ENCODE measurements at places on chromosomes 1 and 21. TPM values are rescaled to one million over a fixed set of nuclear protein-coding genes. Genes with fewer than 3 reads are reported as not detected.

BROX gene
- total RNA-seq, result 67.5 TPM

CTSS gene
- total RNA-seq, result 31.6 TPM

DNA sequence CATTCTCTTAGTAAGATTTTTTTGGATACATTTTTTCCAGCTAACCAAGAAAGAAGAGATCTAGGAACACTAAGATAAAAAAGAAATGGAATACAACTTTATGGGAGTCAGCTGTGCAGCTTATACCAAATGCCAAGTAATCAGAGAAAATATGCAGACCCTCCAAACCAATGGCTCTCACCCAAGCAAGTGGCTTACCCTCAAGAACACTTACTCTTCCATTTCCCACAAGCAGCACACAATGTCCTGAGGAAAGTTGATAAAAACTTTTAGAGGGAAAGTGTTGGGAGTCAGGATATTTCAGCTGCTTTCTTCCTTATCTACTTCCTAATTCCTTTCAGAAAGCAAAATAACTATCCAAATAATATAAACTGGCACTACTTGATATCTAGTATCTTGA, 631.8 kb downstream of the RWDD3 start:
- no peak for DNase-seq

DNA sequence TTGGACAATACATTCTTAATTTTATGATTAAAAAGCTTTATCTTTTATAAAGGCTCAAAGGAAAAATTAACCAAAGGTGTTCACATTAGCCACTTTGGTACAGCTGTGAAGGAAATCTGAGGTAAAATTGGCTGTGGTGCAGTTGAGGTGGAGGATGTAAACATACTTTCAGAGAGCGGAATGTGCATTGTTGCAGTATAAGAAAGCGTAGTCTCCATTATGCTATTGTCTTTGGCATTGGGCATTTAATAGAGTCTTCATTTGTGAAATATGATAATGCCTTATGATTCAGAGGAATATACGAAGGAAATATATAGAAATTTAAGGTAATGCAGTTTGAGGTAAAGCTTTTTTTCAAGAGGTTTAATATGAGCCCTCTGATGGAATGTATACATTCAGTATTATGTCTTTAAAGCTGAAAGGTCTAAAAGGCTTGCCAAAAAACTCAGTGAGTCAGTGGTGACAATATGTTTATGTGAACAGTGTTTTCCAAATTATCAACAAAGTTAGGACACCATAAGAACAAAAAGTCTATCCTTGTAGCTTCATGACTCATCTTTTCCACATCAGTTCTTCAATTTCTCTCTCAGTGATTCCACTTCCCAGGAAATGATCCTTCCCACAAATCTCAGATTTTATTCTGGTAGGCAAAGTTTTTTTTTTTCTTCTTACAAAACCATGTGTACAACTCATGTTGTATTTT, 26.9 kb upstream of the DDR2 start:
- DNase-seq, result peak; percentile 94

DNA sequence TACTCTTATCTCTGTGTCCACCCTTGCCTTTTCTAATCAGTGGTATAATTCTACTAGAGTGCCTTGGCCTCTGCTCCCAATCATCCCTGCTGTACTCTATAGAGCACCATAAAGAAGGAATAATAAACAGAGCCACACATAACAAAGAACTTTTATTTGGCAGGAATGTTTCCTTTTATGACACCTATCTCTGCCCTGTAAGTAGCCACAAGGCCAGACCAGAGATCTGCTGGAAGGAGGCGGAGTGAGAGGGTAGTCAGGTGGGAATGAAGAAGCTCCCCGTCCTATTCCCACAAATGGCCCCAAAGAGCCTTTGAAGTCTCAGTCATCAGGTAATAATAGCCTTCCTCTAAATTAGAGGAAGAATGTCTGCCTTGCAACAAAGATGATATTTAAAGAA, 32.7 kb downstream of the WLS start:
- no peak for DNase-seq

DNA sequence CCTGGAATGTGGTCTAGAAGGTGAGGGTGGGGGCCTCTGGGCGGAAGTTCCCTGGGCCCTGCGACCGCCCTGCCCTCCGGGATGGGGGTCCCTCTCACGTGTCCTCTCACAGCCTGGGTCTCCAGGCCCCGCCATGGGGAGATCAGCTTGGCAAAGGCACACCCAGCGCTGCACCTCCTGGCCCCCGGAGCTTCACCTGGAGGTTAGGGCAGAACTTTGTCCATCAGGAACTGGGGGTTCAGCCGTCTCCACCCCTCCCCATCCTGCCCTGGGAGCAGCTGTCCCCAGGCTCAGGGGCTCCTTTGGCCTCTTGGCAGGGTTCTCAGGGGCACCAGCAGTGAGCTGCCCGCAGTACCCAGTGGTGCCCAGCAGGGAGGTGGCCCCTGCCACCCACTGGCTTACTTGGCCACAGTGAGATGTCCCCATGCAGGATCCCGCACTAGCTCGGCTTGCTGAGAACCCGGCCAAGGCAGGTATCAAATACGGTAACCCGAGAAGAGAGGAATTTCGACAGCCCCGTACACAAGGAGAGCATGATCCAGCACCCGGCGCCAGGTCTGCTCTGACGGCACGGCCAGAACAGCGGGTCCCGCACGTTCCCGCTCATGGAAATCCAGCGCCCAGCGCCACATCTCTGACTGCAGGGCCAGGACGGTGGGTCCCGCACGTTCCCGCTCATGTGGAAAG, 36.7 kb downstream of the RRP1 start:
- no peak for DNase-seq

- no peak for DNase-seq
Measured at GRCh38 chr1:44000122-44000665, 8.8 kb downstream of the CCDC24 start.

SPOCD1 gene
- 37.2 TPM for total RNA-seq

RIPPLY3 gene
- total RNA-seq, result not detected

DNA sequence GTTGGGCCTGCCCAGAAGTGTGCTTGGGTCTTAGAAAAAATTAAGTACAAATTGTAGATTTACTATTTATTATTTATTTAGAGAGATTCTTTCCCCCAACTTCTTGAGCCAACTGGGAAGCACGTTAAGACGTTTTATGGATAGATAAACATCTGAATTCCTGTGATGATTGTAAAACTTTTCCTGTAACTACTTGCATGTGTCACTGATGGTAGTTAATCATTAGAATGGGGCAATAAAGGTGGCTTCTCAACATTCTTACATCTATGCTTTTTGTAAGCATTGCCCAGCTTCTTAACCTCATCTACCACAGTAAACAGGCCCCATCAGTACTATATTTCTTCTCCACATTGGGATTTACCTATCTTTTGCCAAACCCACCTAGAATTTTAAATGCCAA, 559.8 kb downstream of the LMO4 start:
- DNase-seq, result no peak

BCAN gene
- total RNA-seq, result not detected

GRCh38 chr1:22318279-22318981, 133.2 kb upstream of the ZBTB40 start:
- no peak for DNase-seq

ERICH3 gene
- not detected for total RNA-seq

GRCh38 chr1:41827991-41828570, 90.6 kb downstream of the HIVEP3 start:
- peak; percentile 95 for DNase-seq

DNA sequence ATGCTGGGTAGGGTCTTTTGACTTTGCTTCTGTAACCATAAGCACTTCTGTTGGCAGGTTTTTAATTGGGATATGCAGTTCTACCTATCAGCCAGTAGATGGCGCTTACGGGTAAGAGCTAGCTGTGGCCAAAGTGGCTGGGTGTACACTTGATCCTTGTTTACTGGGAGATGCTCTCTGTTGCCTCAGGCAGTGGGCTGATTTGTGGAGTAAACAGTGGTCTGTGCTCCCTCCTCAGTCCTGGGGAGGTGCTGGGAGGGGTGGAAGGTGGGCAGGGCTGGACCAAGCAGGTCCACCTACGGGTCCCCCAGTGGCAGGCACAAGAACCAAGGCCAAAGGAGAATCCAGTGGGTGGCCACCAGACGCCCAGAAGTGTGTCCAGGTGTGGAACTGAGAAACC, 43.4 kb downstream of the RALGPS2 start:
- peak; percentile 41 for DNase-seq

TRIM67 gene
- not detected for total RNA-seq

DNA sequence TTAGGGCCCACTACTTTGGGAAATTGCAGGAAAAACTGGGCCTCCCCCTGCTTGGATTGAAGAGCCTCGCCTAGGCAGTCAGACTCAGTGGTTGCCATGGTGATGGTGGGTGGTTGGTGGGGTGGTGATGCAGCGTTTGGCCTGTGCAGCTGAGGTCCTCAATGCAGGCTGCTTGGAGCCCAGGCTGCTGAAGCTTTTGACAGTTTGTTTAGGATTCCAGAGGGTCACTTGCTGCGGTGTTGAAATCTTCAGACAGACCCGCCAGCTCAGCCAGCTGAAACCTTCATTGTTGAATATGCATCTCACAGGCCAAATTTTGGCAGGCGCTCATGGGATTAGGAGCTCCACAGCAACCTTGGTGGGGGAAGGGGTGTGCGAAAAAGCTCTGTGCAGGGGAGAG, 67.9 kb downstream of the CACNA1E start:
- DNase-seq, result peak; percentile 21

- peak; percentile 87 for DNase-seq
Measured at GRCh38 chr1:8373581-8374241, 55.8 kb downstream of the SLC45A1 start.

- peak; percentile 62 for DNase-seq
Measured at GRCh38 chr1:221845650-221846371, 103.9 kb upstream of the DUSP10 start.

FRRS1 gene
- 17.1 TPM for total RNA-seq

GRCh38 chr1:209509039-209509438, 74.5 kb upstream of the CAMK1G start:
- DNase-seq, result no peak

GRCh38 chr1:164560121-164560541, 1.1 kb downstream of the PBX1 start:
- DNase-seq, result peak; percentile 47
